ENCODE measurements at places on chromosomes 1 and 21.
A peak's percentile ranks its signal among the peaks of the same experiment; 100 is the strongest.

DNA sequence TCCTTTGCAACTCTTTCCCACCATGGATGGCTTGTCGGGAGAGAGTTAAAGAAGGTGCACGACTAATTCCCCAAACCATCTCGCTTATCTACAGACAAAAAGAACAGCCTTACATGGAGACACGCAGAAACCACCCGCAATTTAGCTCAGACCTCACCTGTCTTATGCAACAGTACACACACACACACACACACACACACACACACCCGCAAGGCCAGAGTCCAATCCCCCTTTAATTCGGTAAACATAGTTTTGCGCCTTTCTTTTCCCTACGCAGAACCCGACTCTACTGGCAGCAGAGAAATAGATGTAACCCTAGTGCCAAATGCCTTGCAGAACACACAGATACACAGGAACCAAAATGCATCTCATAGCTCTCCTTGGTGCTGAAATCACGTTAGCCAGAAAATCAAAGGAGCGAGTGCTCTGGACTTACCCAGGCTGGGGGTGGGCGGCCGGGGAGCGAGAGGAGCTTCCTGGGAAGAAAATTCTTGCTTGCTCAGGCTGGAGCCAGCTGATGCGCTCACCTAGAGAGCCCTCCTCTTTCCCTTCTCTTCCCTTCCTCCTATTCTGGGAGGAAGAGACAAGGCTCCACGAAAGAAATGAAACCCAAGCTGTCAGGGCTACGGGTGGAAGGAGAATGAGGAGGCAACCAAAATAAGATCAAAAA, 470 bp downstream of the TNR start:
- no peak for DNase-seq

GRCh38 chr1:212728606-212729005, 29.0 kb upstream of the BATF3 start:
- no peak for DNase-seq

DNA sequence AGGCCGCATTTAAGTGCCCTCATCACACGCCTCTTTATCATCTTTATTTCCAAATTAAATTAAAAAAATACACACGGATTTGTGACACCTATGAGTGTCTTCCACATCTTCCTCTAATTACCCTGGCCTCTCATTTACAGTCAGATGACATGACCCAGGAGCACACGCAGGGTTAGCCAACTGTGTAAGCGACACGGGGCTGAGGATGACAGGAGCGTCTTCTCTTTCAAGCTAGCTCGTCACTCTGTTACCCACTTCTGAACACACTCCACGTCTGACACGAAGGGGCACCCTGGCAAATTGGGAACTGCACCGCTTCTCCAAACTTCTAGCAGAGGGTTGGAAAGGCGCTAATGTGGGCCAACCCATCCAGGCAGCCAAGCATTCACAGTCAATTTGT, 112.1 kb downstream of the SMYD2 start:
- DNase-seq, result no peak

DNA sequence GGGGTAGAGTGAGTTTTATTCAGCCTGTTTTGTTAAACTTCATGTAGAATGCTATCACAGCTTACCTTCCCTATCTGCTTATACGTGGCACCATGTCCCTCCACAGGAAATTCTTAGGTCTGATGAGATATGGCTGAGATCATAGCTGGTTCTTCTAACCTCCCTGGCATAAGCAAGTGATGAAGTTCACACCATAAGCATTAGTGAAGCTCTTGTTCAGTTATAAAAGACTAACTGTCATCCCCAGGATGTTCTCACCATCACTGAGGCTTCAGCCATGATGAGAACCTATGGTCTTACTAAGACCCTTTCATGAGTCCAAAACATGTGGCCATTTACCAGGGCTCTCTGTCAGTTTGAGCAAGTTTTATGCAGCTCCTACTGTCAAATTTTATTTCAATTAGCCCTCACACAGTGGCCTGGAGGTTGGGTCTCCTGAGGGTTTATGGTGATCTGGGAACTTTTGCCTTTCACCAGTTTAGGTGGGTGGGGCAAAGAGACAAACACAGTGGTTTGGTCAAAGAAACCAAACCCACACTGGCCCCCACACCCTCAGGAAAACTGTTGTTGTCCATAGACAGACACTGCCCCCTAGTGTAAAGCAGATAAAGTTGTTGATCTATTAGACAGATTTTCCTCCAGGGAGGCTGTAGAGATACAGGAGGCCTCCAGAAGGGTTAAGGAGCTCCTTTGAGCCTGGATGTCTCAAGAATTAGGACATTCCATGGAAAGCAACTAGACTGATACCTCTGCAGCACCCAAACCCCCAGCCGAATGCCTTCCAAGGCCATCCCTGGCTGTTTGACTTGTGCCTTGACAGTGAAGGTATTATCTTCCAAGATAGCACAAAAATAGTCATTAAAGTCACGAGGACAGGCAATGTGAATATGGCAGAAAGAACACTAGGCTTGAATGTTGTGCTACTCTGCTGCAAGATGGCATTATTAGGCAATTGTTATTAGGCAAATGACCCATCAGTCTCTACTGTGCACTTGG, 5.0 kb downstream of the SLC22A15 start:
- peak; percentile 58 for DNase-seq

GRCh38 chr1:45437323-45437722, 53.6 kb downstream of the TESK2 start:
- no peak for DNase-seq

GRCh38 chr1:57079454-57080157, 113.8 kb upstream of the C8B start:
- peak; percentile 11 for DNase-seq

GRCh38 chr1:199857108-199857507, 170.4 kb upstream of the NR5A2 start:
- DNase-seq, result no peak

DNA sequence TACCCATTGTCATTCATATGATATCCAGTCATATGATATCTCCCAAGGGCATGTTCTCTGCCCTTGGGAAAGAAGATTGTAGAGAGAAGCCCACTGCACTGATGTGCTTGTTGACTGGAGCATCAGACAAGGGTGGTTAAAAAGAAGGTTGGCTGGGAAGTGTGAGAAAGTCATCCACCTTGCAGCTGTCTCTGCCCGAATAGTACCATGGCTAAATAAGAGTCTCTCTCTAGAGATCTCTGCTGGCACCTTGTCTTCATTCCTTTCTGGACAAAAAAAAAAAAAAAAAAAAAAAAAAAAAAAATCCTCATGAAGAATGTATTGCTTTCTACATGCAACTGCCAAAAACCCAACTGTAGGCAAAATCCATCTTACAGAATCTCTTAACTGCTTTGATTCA, 349.7 kb upstream of the ESRRG start:
- DNase-seq, result no peak

GRCh38 chr1:163069655-163070277, 605 bp downstream of the RGS4 start:
- DNase-seq, result no peak

- no peak for DNase-seq
Observed at GRCh38 chr1:201226859-201227488, 36.4 kb downstream of the IGFN1 start.

DNA sequence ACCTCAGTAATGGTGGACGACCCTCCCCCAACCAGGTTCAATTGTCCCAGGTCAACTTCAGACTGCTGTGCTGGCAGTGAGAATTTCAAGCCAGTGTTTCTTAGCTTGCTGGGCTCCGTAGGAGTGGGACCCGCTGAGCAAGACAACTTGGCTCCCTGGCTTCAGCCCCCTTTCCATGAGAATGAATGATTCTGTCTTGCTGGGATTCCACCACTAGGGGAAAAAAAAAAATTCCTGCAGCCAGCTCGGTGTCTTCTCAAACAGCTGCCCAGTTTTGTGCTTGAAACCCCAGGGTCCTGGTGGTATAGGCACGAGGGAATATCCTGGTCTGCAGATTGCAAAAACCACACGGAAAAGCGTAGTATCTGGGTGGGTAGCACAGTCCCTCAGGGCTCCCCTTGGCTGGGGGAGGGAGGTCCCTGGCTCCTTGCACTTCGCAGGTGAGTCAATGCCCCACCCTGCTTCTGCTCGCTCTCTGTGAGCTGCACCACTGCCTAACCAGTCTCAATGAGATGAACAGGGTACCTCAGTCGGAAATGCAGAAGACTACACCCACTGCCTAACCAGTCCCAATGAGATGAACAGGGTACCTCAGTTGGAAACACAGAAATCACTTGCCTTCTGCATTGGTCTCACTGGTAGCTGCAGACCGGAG, 41.5 kb downstream of the GBP6 start:
- no peak for DNase-seq

- DNase-seq, result no peak
Observed at GRCh38 chr1:40161888-40162397, 756 bp downstream of the RLF start.

DNA sequence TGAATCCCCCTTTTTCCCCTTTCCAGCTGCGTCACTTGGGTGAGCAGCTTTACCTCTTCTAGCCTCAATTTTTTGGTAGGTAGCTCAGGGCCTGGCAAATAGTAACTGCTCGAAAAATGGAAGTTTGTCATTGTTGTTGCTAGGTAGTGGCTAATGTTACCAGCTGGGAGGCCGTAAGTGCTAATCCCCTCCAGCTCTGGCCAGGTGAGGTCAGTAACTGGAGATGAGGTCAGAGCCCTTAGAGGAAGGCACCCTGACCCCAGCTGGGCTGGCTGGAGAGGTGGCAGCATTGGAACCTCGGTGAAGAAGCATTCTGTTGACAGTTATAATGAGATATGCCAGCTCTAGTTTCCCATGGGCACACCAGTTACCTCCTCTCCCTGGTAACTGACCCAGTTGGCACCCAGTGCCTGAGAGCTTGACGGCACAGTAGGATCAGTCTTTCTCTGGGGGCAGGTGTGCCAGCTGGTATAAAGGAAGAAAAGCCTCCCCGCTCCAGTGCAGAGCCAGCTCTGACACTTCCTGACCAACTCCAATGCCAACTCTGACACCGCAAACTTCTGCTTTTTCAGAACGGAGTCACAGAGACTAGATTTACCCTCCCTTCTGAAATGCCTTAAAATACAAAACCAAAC, 35.0 kb upstream of the SLC2A1 start:
- no peak for DNase-seq

DNA sequence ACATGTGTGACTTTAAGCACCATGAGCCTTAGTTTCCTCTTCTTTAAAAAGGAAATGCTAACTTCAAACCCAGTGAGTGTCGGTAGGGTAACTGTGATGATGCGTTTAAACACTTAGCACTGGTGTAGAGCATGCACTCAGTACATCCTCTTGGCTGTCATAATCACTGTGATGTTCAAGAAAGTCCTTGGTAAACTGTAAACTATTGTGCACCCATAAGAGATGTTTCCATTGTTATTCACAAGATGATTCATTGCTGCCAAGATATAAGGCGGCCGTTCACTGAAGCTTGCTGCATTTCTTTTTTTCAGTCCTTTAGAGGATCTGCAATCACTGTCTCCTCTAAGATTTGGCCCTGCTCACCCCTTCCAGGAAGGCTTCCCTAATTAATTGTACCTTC, 61.8 kb upstream of the DAB1 start:
- no peak for DNase-seq

DNA sequence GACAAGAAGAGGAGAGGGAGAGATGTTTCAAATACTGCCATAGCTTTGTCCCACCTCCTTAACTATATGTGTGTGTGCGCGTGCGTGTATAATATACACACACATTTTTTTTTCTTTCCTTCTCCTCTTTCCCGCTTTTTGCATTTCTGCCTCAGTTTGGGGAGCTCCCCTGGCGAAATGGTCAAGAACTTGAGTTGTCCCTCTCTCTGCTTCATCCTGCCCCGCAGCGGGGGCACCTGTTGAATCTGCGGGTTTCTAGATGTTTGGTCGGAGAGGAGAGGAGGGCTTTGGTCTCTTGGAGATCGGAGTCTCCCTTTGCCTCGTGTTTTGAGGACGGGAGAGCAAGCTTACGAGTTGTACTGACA, 504 bp downstream of the SCCPDH start:
- DNase-seq, result peak; percentile 30

GRCh38 chr1:35580949-35581388, 7.9 kb downstream of the TFAP2E start:
- no peak for DNase-seq

- no peak for DNase-seq
Observed at GRCh38 chr1:915295-916172, 8.2 kb upstream of the SAMD11 start.

- DNase-seq, result no peak
Observed at GRCh38 chr1:62573675-62574074, 23.6 kb upstream of the ANGPTL3 start.

GRCh38 chr1:45522324-45523104, 830 bp upstream of the PRDX1 start:
- DNase-seq, result no peak

DNA sequence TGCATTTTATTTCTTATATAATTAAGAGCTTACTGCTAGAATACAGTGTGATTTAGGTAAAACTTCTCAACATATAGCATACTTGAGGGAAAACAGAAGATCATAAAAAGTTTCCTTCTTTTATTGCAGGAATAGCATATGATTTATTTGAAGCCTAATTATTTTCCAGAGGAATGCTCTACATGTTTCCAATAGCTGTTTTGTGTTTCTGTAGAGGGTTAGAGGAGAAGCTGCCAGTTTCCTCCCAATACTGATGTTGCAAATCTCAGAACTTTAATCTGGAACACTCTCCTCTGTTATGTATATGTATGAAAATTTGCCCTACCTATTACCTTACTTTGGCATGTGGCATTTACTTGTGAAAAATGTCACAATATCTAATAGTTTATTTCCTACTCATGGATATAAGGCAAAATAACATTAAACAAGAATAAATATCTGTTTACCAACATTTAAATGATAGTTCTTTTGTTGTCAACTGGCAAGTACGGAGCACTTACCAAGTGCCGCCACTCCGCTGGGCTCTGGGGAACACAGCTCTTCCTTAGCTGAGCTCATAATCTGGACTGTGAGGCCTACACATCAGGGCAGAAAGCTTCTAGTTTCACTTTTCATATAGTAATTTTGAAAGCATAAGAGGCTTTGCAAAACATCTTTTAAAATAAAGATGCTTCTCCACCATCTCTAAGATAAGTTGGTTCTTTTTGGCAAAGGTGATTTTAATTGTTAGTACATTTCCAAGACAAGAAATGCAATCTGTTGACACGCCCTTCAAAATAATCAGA, 239.8 kb upstream of the C1orf105 start:
- no peak for DNase-seq

- DNase-seq, result no peak
Observed at GRCh38 chr1:231592809-231593208, 33.8 kb upstream of the DISC1 start.

GRCh38 chr1:214808845-214809460, 206.0 kb downstream of the CENPF start:
- DNase-seq, result no peak

- no peak for DNase-seq
Observed at GRCh38 chr1:54200519-54200997, 591 bp downstream of the MRPL37 start.

GRCh38 chr1:17963513-17963912, 144.1 kb upstream of the IGSF21 start:
- DNase-seq, result no peak

- peak; percentile 28 for DNase-seq
Observed at GRCh38 chr1:169928438-169929209, 34.9 kb upstream of the SCYL3 start.

- no peak for DNase-seq
Observed at GRCh38 chr1:29638281-29638680, 402.0 kb downstream of the PTPRU start.

DNA sequence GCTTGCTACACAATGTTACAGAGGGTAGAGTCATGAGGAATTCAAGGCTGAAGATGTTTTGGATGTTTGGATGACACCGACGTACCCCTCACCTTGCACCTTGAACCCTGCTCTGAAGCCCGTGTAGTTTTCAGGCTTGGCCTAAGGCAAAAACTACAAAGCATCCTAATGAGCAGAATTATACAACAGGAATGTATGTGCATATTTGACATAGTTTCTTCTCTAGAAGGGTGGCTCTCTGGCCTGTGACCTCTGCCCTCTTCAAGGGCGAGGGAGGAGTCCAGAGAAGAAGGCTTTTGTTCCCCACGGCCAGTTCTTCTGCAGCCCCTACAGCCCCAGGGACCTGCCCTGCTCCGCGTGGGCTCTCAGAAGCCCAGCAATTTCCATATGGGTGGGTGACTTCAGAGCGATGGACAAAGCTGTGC, 43.3 kb downstream of the L1TD1 start:
- no peak for DNase-seq

Measured in K562 (cell line).